Myocyte (in vitro differentiated cells): ENCODE measurements at places on chromosomes 1 and 21.

- DNase-seq = no peak
These were observed 149.2 kb upstream of the TMEM51 start for GRCh38 chr1:15004396-15004795.

GRCh38 chr1:188423073-188423472 lies 1594.3 kb downstream of the PLA2G4A start:
- DNase-seq = no peak

DNA sequence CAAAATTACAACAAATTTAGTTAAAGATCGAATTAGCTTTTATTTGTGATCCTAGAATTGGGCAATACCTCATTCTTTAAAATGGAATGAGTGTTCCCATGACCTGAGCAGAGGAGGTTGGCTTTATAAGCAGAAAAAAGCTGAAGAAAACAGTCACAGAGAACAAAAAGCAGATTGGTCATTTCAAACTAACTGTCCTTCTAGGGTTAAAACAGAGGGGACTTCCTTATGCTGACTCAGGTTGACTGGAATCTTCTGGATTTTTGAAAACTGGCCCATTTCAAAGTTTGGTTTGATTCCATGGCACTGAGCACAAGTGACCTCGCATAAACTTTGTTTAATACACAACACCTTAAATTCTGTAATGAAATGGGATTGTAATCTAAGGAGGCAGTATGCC lies 17.6 kb downstream of the NFASC start:
- no peak for DNase-seq

DNA sequence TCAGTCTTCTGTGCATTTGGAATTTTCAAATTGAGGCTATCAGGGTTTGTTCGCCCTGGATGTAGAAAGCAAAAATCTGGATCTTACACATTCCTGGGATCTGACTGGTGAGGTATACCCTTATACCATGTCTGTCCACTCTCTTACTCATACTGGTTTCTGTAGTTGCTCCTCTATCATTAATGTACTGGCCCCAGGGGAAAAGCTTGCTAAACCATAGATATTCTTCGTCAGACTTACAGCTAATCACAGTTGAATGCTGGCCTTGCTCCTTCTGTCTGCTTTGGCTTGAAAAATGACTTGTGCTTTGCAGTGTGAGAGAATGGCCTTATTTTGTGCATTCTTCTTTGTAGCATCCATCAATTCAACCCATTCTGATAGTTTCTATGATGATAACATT lies 30.5 kb downstream of the TBCE start:
- peak; percentile 32 for DNase-seq

GRCh38 chr21:22136740-22137139 lies 1138.5 kb downstream of the NCAM2 start:
- DNase-seq = no peak

DNA sequence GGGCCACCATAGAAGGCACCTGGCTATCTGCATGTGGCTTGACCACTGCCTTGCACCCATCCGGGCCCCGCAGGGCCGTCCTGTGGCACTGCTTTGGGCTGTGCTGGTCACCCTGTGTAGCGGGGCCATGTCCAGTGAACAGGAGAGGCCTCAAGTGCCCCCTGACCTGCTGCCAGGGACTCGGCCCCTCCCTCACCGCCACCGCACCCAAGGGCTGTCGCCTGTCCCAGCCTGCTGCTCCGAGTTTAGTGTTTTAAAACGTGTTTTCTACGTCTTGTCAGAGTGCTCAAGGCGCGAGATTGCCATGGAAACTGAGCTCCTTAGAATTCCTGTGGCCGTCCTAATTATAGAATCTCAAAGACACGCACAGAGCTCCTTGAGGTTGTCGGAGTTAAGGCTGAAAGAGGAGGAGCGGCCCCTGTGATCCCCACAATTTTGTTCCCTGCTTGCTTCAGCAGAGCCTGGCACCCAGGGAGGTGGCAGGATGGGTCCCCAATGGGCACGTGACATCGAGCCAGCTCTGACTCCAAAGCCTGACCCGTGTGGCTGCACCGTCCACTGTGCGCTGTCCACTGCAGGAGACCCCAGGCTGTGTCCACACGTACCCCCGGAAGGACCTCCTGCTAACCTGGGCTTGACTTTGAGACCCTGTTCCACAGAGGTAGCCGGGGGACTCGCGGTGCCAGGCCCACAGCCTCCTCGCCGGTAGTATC lies 66.2 kb downstream of the FAAP20 start:
- no peak for DNase-seq

- DNase-seq = peak; percentile 81
These were observed 1.6 kb downstream of the SOX13 start for GRCh38 chr1:204074274-204075138.

DNA sequence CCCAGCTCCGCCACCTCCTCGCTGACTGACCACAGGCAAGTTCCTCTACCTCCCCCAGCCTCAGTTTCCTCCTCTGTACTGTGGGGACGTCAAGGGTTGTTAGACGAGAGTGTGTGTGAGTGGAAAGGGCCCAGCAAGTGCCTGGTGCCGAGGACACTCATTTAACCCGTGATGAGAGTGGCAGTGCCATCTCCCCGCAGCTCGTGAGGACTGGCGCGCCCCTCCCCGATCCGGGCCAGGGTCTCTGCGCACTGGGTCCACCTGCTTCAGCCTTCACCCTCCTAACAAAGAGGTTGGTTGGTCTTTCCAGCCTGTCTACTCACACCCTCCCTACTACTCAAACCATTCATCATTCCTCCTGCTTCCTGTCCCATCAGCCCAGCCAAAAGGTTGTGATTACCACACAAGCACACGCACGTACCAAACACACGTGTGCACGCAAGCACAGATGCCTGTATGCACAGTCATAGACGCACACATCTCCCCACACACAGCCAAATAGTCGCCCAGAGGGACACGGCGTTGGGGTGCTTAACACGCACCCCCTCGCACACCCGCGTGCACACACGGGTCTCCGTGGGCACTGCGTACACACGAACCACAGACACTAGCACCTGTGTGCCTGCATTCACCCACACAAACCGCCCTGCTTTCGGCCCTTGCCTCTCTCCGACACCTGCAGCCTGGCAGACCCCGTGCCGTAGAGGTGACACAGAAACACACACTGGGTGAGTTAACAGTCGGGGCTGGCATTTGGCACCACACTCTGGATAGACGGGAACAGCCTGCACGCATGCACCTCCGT lies 39.3 kb downstream of the TAS1R2 start:
- DNase-seq = no peak

GRCh38 chr21:17780539-17780938 lies 38.6 kb downstream of the C21orf91 start:
- no peak for DNase-seq

- peak; percentile 90 for DNase-seq
These were observed 18.7 kb upstream of the AK2 start for GRCh38 chr1:33055210-33056008.

GRCh38 chr1:55284856-55285255 lies 69.7 kb upstream of the USP24 start:
- peak; percentile 68 for DNase-seq

- DNase-seq = no peak
These were observed 8.0 kb downstream of the MMEL1 start for GRCh38 chr1:2624735-2625300.

DNA sequence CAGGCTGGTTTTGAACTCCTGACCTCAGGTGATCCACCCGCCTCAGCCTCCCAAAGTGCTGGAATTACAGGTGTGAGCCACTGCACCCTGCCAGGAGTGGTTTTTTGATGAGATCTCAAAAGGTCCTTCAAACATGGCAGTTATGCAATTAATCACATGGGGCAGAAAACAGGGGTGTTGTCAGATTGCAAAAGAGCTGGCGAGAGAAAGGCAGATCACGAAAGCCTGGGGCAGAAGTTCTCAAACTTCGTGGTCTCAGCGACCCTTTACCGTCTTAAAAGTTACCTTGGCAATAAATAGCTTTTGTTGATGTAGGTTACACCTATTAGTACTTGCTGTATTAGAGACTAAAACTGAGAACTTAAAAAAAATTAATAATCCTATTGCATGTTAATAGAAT lies 16.1 kb downstream of the CNR2 start:
- DNase-seq = no peak

- no peak for DNase-seq
These were observed at the start of gene AJAP1 for GRCh38 chr1:4653796-4654725. Gene AJAP1, plus strand, starts transcription at chr1:4654609. Its CDS starts 817 bp downstream, at chr1:4655426.

GRCh38 chr1:187641907-187642306 lies 813.2 kb downstream of the PLA2G4A start:
- DNase-seq = no peak

GRCh38 chr1:234039603-234040002 lies 135.1 kb downstream of the SLC35F3 start:
- no peak for DNase-seq

- DNase-seq = no peak
These were observed 47.5 kb downstream of the EDN2 start for GRCh38 chr1:41437011-41437355.

DNA sequence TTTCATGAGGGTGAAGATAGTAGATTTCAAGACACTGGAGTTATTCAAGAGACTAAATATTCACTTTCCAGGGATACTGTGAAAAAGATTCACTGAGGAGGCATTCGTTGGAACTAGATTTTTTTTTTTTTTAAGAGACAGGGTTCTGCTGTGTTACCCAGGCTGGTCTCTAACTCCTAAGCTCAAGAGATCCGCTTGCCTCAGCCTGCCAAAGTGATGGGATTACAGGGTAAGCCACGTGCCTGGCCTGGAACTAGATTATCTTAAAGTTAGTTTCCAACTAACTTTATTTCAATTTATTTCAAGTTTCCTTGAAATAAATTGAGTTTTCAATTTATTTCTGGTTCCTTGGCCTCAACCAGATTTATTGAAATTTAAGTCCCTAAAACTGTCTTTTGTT lies 24.3 kb upstream of the MCL1 start:
- no peak for DNase-seq

GRCh38 chr1:92877792-92878191 lies 46.0 kb downstream of the RPL5 start:
- DNase-seq = peak; percentile 29

- DNase-seq = no peak
These were observed 787 bp downstream of the GRIK3 start for GRCh38 chr1:37033355-37034101.

DNA sequence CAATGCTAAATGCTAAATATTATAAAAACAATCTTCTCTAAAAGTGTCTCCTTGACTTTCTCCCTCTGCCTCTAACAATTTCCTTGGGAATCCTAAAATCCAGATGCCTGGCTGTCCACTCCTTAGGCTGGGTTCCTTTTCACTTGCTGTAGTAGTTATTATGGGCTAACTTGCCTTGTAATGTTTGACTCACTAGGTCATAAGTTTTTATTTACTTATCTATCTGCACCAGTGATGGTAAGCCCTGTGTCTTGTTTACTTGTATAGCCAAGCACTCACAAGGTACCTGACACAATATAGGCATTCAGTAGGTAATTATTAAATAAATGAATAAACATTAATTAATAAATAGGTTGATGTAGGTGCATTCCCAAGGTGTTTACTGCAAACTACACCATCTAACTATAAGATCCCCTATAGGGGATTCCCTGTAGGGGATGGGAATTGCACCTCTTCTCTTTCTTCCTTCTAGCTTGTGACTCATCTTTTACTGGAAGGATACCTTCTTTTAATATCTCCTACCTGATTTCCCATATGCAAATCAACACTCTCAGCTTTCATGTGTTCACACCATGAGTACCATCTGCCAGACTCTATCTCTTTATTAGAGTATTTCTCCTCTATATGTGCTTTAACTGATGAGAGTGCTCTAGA lies 14.7 kb upstream of the CHIA start:
- DNase-seq = no peak

GRCh38 chr1:229105109-229105508 lies 165.8 kb upstream of the RAB4A start:
- no peak for DNase-seq

GRCh38 chr1:70382682-70383081 lies 28.2 kb upstream of the ANKRD13C start:
- DNase-seq = no peak

DNA sequence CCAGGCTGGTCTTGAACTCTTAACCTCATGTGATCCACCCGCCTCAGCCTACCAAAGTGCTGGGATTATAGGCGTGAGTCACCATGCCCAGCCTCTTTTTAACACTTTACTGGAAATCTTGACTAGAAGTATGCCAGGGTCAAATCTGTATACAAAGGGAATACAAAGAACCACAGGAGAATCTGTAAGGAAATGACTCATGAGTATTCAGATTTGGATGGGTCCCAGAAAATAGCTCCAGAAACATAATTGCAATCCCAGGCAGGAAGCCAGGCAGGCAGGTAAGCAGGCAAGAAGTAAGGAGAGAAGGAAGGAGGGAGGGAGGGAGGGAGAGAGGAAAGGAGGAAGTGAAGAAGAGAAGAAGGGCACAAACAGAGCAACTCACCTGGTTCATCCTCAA lies 22.8 kb upstream of the TIAM1 start:
- peak; percentile 39 for DNase-seq

DNA sequence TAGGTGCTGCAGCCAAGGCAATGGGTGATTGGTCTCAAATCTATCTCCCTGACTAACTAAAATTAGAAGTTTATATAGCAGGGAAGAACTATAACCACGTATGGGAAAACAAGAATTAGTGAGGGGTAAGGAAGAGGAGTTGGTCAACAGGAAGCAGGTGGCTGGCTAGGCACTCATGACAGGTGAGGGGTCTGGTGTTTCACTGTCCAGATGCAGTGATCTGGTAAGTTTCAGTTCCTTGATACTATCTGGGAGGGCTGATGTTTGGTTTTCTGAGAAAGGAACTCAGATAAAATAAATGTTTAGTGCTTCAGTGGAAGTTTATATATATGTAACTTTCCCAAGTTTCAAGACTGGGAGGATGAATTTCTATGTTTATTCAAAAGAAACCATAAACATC lies 11.6 kb upstream of the POU2F1 start:
- no peak for DNase-seq
